ENCODE measurements at places on chromosomes 2 and 18.

DNA sequence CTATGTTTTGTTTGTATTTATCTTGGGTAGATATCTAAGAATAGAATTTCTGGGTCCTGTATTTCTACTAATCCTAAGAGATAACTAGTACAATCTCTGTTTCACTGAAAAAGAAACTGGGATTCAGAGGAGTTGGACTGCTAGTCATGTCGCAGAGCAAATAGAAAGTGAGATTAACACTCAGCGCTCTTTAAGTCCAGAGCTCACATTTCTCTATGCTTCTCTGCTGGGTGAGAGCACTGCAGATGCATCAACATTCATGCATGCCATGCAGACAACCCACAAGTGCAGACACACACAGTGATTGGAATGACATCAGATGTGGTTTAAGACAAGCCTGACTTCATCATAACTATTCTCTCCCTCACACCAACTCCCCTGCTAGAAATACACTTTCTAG, 563.8 kb downstream of the TDRD15 start:
- no peak for DNase-seq

- no peak for DNase-seq
These were observed 6.6 kb downstream of the EMX1 start for GRCh38 chr2:72923833-72924352.

DNA sequence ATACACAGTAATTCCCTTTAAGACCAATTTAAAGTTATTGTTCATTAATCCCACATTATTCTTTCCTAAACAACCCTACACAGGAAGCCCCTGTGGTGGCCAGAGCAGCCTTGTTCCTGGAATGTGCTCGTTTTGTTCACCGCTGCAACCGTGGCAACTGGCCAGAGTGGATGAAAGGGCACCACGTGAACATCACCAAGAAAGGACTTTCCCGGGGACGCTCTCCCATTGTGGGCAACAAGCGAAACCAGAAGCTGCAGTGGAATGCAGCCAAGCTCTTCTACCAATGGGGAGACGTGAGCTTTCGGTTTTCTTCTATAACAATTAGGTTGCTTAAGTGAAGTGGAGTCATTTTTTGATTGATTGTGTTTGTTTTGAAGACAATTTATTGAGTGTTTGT, 101.0 kb downstream of the UNC80 start:
- peak; percentile 57 for DNase-seq

DNA sequence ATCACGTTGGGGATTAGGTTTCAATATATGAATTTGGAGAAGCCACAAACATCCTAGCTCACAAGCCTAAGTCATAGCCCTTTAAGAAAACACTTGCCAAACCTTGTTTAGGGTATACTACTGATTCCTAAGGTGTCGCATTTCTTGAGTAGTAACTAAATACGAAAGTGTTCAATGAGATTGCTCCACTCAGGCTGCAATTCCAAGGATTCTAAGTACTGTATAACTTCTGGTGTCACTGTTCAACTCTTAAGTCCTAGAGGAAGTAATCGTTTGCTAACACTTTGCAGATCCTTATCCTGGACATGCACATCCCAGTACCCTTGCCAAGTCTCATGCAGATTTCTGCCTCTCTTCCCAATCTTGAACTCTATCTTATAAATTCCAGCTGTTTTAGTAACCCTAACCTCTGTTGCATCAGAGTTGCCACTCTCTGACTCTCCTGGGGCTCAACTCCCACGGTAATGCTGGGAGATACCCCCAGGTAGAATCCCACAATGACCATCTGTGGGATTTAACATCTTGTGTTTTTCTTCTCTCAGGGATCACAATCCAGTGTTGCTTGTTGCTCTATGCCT, 122.4 kb downstream of the HIBCH start:
- no peak for DNase-seq

DNA sequence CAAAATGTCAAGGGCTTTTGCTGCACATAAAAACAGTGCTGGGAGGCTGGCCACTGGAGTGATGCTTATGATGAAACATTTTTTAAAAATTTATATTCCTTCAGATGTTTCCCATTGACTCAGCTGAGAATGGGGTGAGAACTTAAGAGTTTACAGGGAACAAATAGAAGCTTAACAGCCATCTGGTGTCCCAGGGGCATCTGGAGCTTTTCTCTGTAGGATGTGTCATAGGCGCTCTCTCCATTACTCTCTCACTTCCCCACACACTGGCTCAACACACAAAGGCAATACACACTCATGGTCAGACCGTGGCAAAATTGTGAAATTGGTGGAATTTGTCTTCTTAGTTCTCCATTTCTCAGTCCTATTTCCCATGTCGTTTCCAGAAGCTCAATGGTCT, 783.1 kb upstream of the LRRTM1 start:
- DNase-seq: no peak

GRCh38 chr2:232460171-232460570, 4.2 kb downstream of the ALPI start:
- DNase-seq: no peak

GRCh38 chr2:135843671-135844070, 6.7 kb upstream of the LCT start:
- DNase-seq: no peak

- DNase-seq: no peak
These were observed 23.5 kb downstream of the STEAP3 start for GRCh38 chr2:119246884-119247843.

- DNase-seq: no peak
These were observed 1.8 kb downstream of the GLS start for GRCh38 chr2:190882411-190882766.

GRCh38 chr2:46087492-46087891, 209.7 kb upstream of the EPAS1 start:
- no peak for DNase-seq

GRCh38 chr2:44952143-44952805, 10.8 kb downstream of the SIX3 start:
- no peak for DNase-seq
